ENCODE measurements at places on chromosomes 6 and 20.

DNA sequence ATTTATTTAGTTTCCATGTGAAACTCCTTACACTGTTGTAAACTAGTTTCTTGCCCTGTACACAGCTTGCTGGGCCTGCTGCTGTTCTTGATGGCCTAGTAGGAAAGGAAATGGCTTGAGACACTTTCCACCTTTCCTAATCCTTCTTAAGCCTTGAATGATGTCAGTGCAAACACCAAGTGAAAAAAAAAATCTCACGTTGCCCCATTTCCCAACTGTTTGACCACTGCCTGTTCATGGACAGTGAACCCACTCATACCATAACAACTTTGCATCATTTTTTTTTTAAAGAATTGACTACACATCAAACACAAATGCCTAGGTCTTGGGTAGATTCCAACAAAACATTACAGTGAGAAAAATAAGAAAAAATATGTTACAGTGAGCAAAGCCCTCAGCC lies 653.6 kb upstream of the FLRT3 start:
- no peak for DNase-seq

- DNase-seq, result no peak
These were observed 58.8 kb downstream of the REV3L start for GRCh38 chr6:111423960-111424846.

DNA sequence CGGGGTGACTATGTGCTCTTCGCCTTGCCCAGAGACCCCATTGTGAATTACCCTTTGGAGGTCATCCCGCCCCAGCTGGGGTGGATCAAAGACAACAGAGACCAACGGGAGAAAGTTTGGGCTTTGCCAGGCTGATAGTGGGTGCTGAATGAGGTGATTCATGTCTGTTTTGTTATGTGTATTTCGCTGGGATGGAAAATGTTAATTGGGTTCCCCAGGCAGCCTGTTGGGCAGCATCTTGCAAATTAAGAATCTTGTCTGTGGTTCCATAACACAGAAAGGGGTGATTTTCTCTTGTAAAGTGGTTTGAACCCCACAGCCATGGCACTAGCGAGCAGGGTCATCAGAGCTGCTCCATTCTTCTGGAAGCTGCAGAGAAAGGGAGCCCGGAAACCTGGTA lies 63.1 kb upstream of the UNC93A start:
- DNase-seq, result no peak

- DNase-seq, result no peak
These were observed 266.0 kb downstream of the CDKAL1 start for GRCh38 chr6:20800229-20800628.
